Activated naive CD4-positive, alpha-beta T cell treated with Interleukin-2 at 50 U/mL for 16 hours (primary cell): ENCODE measurements at places on chromosomes 12 and 14.

GRCh38 chr14:58954901-58955861 is 233.3 kb upstream of the DAAM1 start:
- no peak for DNase-seq

DNA sequence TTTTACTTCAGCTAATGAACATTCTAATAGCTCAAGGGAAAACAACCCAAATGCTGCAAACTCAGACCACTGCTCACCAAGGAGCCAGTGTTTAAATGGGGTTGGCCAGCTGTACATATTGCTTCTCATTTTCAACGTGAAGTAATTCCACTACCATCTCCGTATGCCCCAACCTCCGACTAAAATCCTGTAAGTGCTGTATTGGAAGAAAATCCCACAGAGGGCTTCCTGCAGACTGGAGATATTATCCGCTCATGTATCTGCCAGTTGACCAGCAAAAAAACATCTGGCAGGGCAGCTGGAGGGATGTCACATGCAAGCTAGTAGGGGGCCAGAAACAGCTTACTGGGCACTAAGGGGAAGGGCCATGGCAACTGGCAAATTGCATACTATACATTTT is 485.0 kb downstream of the SNAPC1 start:
- DNase-seq, result no peak

- no peak for DNase-seq
Measured at GRCh38 chr12:95959107-95959506, 16.0 kb downstream of the AMDHD1 start.

DNA sequence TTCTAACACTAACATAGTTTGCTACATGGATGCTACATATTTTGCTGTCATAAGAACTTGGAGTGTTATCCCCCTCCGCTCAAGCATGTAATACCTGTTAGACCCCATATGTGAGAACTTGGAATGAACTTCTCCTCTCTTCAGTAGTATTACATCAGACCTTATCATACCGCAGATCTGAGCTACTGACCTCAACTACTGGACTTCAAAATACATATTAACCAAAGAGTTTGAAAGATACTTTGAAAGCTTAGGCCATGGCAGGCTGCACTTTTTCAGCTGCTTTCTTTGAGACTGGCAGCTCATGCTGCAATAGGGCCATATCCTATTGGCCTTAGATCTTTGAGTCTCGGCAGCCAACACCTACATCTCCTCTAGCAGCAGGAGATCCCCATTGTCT is 74.8 kb downstream of the EEA1 start:
- no peak for DNase-seq

- no peak for DNase-seq
Measured at GRCh38 chr12:27148791-27149190, 66.4 kb upstream of the C12orf71 start.

- DNase-seq, result peak; percentile 98
Measured at GRCh38 chr12:6470375-6471163, at the start of gene VAMP1. Gene VAMP1, minus strand, starts transcription at chr12:6470677. Its CDS starts 146 bp downstream, at chr12:6470531.

DNA sequence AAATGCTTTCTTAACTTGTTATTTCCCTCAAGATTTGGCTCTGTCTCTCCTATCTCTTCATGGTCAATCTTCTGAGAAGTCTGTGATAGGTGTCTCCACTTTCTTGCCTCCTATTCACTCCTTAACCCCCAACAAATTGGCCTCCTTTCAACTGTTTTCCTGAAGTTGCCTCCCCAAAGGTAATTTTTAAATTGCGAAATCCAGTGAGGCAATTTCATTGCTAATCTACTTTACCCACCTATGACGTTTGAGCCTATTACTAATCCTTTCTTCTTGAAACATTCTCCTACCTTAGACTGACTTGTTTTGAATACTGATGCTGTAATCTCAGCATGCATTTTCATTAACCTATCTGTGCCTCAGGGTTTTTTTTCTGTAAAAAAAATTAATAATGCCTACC is 6.0 kb upstream of the KCNH5 start:
- no peak for DNase-seq

GRCh38 chr14:54486685-54487084 is 2.1 kb downstream of the GMFB start:
- DNase-seq, result no peak

DNA sequence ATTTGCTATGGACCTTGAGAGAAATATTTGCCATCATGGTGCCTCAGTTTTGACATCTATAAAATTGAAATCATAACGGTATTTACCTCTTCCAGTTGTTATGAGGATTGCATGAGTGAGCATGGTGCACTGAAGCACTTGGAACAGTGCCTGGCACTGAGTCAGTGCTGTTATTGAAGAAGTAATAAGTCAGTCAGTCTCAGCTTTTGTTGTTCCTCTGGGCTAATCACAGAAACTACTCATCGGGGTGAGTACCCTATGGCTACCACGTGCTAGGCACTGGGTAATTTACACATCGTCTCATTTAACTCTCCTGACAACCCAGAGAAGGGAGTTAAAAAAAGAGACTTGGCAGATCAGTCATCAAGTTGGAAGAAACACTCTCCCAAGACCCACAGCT is 159.5 kb upstream of the NRXN3 start:
- DNase-seq, result no peak

DNA sequence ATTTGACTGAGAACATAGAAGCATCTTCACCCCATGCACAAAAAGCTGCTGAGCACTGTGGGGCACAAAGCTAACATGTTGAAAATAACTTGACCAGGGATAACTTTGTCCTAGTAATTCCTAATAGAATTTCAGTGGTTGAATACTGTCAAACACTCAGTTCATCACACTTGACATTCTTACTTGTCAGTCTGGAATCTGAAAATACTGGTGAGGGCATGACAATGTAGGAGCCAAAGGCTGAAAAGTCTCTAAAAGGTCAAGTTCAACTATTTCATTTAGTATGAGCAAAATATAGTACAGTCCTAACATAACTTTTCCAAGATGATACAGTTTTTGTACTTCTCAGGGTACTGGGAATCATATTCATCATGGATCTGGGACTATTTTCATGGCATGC is 504.4 kb upstream of the LMO3 start:
- DNase-seq, result no peak

DNA sequence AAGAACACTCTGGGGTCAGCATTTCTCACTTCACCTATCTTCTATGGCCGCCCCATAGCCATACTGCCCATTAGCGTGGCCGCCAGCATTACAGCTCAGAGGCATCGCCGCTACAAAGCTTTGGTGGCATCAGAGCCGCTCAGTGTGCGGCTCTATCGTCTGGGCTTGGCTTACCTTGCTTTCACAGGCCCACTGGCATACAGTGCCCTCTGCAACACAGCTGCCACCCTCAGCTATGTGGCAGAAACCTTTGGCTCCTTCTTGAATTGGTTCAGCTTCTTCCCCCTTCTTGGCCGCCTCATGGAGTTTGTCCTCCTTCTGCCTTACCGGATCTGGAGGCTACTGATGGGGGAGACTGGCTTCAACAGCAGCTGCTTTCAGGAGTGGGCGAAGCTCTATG is 2.6 kb downstream of the DNAJC22 start:
- DNase-seq, result no peak

DNA sequence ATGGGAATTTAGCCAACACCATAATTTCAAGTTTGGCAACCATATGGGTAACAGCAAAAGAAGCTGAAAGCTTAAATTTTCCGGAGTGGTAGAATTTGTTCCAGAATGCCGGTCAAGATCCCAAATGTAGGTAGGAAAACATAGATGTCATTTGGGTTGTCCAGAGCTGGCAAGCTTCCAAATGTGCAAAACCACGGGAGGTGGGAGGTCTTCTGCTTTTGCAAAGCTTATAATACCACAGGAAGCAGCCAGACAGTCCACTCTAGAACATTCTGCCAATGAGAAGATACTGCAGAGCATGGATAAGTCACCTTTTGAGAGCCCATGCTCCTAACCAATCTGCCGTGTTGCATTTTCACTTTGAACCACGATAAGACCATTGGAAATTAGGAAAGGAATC is 26.4 kb upstream of the BATF start:
- DNase-seq, result no peak

- no peak for DNase-seq
Measured at GRCh38 chr14:61475316-61475715, 153.9 kb downstream of the PRKCH start.

DNA sequence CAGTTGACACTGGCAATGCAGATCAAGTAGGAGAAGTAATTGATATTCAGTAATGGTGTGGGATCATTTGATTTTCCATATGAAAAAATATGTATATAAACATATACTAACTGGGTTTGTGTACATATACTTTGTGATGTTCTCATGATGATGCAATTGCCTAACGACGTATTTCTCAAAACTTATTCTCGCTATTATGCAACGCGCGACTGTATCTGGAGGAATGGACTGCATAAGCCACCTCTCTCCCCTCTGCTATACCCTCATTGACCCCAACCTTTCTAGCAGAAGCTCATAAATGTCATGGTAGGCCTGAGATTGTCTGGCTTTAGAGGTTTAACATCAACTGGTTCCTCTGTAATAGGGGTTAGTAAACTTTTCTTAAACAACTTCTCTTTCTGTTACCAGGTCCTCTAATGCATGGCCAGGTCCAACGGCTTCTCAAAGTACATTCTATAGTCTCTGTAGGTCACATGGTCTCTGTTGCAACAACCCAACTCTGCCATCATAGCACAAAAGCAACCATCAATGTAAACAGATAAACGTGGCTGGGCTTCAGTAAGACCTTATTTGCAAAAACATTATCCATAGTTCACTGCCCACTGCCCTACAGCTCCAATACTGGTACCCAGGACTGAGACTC is 59.3 kb downstream of the FOXN3 start:
- no peak for DNase-seq

DNA sequence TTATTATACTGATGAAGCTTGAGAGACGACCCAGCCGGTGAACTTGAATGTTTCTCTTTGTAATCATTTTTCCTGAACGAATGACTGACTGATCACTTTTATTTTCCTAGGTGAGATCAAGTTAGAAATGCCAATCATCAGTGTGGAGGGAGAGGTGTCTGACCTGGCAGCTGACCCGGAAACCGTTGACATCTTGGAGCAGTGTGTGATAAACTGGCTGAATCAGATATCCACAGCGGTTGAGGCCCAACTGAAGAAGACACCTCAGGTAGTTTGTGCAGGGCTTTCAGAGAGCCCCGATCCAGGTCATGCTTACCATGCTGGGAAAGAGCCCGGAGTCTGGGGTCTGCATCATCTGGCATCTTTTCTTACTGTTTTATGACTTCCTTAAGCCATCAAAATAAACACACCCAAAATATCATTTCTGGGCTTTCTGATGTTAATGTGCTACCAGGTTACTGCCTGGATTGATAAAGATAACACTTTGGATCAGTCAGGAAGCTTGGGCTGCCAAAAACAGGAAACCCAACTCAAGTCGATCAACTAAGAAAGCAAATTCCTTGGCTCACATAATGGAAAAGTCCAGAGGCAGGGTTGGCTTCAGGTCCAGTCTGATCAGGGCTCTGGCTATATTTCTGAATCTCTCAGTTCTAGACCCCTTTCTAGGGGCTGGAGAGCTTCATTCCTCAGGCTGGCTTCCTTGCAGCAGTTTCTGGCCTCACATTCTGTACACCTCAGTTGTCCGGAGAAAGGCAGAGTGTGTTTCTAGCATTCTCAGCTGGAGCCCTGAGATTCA is 21.1 kb downstream of the DNAH10 start:
- DNase-seq, result no peak

DNA sequence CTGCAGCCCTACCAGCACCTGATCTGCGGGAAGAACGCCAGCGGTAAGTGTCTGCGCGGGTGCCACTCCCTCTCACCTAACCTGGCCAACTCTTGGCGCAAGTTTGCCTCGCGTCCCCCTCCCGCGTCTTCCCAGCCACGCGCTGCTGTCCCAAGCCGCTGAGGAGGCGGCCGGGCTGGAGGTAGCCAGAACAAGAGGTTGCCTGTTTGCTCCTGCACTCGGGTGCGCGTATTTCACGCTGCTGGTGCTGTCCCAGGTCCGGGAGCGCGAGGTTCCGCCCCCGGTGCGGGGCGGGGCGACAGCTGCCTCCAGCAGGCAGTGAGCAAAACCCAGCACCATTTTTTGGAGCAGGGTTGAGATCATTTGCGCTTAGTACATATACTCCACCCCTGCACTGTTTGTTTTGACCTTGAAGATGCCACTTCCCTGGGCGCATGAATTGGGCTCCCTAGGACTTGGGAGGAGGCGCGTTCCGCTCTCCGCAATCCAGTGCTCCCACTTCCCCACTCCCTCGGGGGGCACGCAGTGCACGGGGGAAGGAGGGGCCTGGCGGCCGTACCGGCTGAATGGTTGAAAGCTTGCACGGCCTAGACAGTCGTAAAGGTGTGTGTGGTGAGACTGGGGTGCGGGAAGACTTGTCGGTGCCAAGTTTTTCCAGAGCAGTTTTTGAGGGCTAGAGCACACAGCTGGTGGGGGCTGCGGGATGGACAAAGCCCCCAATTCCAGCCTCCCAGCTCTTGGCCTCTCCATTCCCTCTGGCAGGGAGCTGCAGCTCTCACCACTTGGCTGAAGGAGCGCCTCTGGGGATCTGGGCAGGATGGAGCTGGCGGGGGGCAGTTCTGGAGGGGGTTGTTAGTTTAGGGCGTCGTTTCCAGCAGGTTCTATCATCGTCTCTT is 226.9 kb upstream of the CRY1 start:
- peak; percentile 83 for DNase-seq

GRCh38 chr12:95549392-95550084 is 1.7 kb downstream of the USP44 start:
- no peak for DNase-seq

DNA sequence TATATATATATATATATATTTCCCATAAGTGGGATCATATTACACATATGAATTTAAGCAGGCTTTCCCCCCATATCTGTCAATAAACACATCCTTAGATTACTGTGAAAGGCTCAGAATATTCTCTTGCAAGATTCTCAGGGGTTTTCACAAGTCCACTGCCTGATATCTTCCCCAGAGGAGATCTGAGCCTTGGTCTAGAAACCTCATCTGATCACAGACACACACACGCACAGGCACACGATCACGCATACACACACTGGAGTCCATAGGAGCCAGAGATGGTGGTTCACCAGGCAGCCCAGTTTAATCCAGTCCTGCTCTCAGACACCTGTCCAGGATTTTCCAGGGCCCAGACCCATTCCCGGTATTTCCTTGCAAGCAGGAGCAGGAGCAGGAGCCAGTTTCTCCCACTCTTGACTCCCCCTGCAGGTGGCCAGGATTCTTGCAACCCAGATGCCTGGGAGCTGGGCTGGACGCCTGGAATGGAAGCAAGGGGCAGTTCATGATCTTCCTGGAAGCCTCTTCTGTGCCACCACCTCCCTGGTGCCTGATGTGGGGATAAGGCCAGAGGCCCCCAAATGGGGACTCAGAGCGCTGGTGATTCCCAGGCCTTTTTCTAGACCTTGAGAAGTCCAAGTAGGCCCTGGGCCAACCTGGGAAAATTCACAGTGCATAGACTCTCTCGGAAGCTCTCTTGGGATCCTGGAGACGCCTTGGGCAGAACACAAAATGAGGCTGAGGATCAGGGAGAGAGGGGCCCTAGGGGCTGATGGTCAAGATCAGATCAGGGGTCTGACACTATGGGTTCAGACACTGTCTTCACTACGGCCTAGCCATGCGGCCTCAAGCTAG is 16.5 kb upstream of the KRT78 start:
- DNase-seq, result no peak
